ENCODE measurements at places on chromosomes 3 and 15.

DNA sequence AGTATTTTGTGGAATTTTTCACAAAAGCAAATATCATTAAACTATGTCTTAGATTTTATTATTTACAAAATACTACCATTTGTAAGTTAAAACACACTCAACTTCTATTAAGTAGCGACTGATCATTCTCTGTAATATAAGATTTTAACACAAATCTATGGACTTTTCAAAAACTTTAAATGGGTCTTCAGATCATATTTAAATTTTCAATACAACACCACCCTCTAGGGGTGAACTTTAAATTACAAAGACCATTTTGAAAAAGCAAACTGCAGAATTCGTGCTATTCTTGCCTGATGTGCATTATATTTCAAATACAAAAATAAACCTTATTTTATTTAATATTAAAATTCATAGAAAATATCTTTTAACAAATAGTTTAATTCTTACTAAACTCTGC lies 8.2 kb upstream of the VGLL4 start:
- no peak for DNase-seq

GRCh38 chr3:162721736-162722135 lies 1225.1 kb downstream of the OTOL1 start:
- DNase-seq: no peak

- DNase-seq: peak; percentile 75
These were observed at the start of gene ACTR8 for GRCh38 chr3:53881691-53882593. Gene ACTR8 (minus strand): TSS chr3:53882152. CDS start chr3:53882101, 51 bp downstream.

DNA sequence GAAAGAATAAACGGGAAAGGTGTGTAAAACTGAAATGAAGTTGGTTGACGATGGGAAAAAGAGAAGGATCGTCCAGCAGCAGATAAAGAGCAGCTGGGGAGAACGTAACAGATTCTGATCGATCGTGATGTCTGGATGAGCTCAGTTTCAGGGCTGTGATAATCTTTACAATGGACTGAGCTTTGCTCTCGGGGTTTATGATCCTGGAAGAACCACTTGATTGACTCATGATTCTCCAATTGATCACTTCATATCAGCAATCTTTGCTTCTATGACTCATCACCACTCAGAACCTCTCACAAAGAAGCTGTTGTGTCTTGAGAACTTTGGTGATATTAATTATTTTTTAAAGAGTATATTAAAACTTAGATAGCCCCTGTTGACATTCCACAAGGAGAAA lies 690.7 kb downstream of the TUSC7 start:
- DNase-seq: no peak
